Brain (organoid and tissue), 16 donors: ENCODE measurements at places on chromosomes 1 and 21. TPM values are rescaled to one million over a fixed set of nuclear protein-coding genes. Genes with fewer than 3 reads are reported as not detected.

DNA sequence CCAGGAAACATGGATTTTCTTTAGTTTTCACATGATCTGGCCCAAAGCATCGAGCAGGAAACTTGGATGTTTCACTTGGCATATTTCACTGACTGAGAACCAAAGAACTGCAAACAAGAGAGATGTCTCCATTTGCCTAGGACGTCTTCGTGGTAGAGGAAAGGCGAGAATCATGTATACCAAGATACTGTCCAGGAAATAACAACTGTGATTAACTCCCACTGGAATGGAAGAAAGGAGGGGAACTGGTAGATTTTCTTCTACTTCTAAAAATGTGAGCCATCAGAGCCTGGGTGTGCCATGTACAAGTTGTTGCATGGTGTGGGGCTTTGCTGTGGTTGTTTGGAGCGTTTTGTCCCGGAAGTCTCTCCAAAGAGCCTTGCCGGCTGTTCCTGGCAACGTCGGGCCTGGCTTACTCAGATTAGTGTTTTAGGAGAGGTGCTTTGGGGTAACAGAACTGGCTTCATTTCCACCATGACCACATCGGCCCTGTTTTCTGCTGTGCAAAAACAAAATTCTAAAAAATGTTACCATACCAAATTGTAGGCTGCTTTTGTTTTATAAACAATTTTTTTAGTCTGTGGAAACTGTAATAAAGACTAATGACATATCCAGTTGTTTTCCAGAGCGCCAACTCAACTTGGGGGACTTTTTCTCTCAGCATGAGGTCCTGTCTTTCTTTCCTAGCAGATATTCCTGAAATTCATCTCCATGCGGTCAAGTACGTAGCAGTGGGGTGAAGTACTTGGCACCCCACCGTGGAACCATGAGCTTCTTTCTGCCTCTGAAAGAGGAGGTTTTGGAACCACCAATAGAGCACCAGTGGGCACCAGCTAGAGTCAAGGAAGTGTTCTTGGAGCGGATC is 118.3 kb downstream of the TM2D1 start:
- no peak for DNase-seq

GRCh38 chr21:32304998-32305397 is 6.3 kb downstream of the MRAP start:
- no peak for DNase-seq

DNA sequence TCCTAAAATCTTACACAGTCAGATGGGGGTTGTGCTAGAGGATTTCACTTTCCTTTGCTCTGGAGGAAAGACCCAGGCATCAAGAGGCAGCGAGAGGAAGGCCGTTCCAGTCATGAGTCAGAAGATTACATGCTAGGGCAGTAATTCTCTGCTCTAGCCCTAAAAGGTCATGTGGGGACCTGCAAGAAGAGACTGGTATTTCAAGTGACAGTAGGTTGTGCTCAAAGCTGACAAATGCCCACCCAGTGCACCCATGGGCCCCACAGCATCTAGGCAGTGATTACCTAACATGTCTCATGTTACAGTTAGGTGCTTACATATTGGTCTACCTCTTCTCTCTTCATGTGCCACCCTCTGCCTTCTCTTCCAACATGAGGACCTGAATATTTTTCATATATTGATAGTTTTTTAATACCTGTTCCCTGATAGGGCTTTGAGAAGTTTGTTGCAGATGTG is 99.7 kb upstream of the BEND5 start:
- no peak for DNase-seq

DNA sequence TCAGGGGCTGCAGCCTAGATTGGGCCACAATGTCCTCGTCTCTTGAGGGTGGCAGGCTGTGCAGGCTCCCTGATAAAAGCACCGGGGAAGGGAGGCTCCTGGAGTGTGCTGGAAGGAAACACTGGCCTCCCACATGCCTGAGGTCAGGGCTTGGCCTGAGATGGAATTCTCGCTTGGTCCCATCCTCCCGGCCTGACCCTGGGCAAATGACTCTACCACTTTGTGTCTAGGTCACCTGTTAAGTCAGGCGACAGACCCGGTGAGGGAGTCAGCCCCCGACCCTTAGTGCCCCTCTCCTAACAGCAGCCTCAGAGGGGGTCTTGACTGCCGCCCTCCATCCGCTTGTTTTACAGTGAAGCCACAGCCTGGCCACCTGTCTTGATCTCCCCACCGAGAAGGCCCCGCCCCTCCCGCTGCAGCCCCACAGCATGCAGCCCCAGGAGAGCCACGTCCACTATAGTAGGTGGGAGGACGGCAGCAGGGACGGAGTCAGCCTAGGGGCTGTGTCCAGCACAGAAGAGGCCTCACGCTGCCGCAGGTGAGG is 2.5 kb downstream of the SMIM1 start:
- no peak for DNase-seq

GRCh38 chr1:24409535-24409934 is 4.0 kb downstream of the STPG1 start:
- DNase-seq = no peak

GRCh38 chr1:154944401-154945159 is 8.1 kb upstream of the PMVK start:
- no peak for DNase-seq

DNA sequence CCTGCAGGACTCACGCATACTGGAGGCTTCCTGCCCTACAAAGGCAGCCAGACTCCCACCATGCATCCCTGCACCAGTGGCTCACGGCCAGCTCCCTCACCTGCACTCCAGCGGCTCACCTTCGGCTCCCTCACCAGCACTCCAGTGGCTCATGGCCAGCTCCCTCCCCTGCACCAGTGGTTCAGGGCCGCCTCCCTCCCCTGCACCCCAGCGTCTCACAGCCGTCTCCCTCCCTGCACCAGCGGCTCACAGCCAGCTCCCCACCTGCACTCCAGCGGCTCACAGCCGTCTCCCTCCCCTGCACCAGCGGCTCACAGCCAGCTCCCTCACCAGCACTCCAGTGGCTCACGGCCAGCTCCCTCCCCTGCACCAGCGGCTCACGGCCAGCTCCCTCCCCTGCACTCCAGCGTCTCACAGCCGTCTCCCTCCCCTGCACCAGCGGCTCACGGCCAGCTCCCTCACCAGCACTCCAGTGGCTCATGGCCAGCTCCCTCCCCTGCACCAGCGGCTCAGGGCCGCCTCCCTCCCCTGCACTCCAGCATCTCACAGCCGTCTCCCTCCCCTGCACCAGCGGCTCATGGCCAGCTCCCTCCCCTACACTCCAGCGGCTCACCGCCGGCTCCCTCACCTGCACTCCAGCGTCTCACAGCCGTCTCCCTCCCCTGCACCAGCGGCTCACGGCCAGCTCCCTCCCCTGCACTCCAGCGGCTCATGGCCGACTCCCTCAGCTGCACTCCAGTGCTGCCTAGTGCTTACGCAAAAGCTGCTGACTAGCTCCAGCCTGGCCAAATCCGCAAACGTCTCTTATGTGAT is 324.5 kb downstream of the NPHP4 start:
- DNase-seq = no peak

DNA sequence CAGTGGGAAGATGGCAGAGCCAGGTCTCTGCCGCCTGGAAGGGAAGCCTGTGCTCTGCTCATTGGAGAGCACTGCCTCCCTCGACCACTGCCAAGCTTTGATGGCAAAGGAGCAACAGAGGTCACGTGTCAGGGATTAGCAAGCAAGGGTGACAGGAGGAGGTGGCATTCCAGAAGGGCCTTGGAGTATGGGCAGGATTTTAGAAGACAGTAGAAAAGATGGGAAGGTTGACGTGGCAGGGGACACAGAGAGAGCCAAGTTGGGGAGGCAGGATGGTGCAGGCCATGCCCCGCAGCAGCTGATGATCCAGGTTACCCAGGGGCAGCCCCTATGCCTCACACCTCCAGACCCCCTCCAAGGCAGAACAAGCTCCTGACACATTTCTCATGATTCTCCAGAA is 21.9 kb upstream of the LBR start:
- DNase-seq = no peak

DNA sequence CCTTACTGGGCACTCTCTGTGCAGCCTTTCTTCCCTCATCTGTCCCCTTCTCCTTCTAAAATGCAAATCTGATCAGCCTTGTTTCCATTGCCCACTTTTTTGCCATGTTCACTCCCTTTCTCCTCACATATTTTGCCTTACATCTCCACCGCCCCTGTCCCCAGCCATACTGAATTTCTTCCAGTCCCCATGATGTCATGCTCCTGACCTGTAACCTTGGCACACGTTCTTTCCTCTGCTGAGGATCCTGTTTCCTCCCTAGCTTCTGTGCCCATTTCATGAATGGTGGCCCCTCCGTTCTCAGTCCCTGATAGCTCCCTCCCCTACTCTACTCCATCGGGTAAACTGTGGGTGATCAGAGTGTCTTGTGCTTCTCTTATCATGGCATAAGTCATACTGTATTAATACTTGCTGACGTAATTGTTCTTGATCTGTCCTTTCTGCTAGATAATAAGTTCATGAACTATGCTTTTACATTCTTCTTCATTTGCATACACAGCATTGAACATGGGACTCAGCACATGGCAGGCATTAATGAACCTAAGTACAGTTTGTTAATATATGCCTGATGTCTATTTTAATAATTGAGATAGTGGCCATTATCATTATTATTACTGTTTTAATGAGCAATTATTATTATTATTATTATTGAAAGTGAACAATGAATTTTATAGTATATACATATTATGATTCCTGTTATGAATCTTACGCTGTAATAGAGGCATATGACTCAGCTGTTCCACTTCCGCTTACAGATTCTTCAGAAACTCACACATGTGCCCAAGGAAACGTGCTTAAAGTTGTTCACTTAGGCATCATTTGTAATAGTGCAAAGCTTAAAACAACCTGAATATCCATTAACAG is 28.5 kb downstream of the MAP3K21 start:
- no peak for DNase-seq

GRCh38 chr1:109818988-109819764 is 55.5 kb upstream of the EPS8L3 start:
- no peak for DNase-seq

DNA sequence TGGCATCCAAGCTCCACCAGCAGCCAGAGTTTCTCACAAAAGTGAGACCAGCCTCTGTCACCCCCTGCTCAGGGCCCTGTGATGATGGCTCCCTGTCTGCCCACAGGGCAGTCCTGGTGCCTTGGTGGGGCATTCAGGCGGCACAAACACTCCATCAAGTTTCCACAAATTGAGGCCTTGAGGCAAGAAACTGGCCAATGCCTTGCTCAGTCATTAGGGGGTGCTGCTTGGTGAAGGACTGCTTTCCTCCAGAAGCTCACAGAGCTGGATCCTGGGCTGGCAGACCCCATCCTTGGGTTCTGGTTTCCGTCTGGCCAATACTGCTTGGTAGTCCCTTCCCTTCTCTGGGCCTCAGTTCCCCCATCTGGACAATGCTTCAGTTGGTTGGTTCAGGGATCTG is 12.5 kb upstream of the AHDC1 start:
- no peak for DNase-seq

GRCh38 chr1:27602462-27603308 is 1.3 kb downstream of the AHDC1 start:
- peak; percentile 58 for DNase-seq

DNA sequence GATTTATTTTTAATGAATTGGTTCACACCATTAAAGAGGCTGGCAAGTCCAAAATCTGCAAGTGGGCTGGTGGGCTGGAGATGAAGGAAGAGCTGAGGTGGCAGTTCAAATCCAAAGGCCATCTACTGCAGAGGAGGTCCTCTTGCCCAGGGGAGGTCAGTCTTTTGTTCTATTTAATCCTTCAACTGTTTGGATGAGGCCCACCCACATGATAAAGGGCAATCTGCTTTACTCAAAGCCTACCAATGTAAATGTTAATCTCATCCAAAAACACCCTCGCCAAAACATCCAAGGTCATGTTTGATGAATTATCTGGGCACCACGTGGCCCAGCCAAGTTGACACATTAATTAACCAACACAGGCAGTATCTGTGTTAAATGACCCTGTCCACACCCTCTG is 99.0 kb downstream of the RRAGC start:
- no peak for DNase-seq

- no peak for DNase-seq
Observed at GRCh38 chr1:30414086-30414850, 309.1 kb downstream of the MATN1 start.

DNA sequence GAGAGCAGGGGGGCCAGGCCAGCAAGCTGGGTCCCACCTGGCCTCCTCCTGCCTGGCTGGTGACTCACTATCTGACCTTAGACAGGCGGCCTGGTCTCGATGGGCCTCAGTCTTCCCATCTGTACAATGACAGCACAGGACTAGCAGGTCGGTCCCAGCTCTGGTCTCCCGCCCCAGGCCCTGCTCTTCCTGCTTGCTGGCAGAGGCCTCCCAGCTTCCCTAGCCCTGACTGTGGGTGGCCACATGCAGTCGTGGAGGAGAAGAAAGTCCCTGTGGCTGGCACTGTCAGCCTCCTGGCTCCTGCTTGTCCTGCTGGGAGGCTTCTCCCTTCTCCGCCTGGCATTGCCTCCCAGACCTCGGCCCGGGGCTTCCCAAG is 817 bp downstream of the EXTL1 start:
- no peak for DNase-seq

- no peak for DNase-seq
Observed at GRCh38 chr1:42259739-42260064, 75.3 kb downstream of the FOXJ3 start.

DNA sequence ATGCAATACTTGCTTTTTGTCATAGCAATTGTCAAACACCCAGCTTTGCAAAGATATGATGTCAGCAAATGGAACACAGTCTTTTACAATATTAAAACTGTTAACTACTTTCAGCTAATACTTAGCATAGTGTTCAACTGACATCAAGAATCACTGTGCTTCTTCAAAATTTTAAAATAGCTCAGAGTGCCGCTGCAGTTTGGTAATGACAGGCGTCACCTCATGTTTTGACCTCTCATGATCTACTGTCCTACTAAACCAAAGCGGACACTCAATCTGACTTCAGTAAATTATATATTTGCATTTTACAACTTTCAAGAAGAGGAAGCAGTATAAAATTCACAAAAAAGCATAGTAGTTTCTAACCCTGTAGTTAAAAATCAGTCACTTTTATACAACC is 2.0 kb downstream of the FMO1 start:
- DNase-seq = no peak

DNA sequence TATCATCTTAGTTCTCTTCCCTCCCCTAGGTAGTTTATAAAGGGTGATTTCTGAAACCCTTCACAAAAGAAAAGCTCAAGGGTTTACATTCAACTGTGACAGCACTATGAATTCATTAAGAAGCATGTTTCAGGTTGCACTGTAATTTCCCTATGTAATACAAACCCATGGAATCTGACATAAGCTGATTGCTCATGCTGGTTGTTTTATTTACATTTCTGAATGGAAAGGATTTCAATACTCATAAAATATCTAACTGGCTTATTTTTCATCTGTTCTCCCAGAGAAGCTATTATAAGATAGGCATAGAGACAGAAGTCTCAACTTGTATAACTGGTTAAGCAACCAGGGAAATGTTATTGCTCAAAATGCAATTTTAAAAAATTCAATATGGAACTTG is 20.5 kb downstream of the WNT2B start:
- DNase-seq = no peak

Gene CITED4
- 16.3 TPM for polyA plus RNA-seq

Gene FGR
- polyA plus RNA-seq = 2.7 TPM

Gene GJC2
- polyA plus RNA-seq = 22.7 TPM

Gene NOTCH2NLA
- 2.5 TPM for polyA plus RNA-seq

Gene GRIK3
- 3.3 TPM for polyA plus RNA-seq

Gene B3GALT2
- 2.3 TPM for polyA plus RNA-seq

Gene CELF3
- 67.5 TPM for polyA plus RNA-seq

Gene AMPD1
- polyA plus RNA-seq = not detected

Gene VWA5B1
- 0.14 TPM for polyA plus RNA-seq

Gene INSRR
- polyA plus RNA-seq = 0.42 TPM

Gene IL10
- not detected for polyA plus RNA-seq

Gene RWDD3
- polyA plus RNA-seq = 2.5 TPM
